ENCODE measurements at places on chromosomes 6 and 20.
A peak's percentile ranks its signal among the peaks of the same experiment; 100 is the strongest.

GRCh38 chr6:138657065-138657425, 116.5 kb upstream of the CCDC28A start:
- peaks cover 19% of the 10 kb centered on the region for H3K27me3 ChIP-seq
- H3K27ac ChIP-seq = no peak overlapping the region
- no peak for DNase-seq

GRCh38 chr20:35767683-35768481, 3.9 kb upstream of the PHF20 start:
- H3K4me1 ChIP-seq = peaks cover 24% of the 10 kb centered on the region
- peak; percentile 59 for DNase-seq
- H3K27ac ChIP-seq = peak overlapping the region; percentile 98
- peak overlapping the region; percentile 89 for H3K4me3 ChIP-seq
- H3K36me3 ChIP-seq = peaks cover 6% of the 10 kb centered on the region
- no peaks in the 10 kb centered on the region for H3K27me3 ChIP-seq

- H3K27ac ChIP-seq = no peak overlapping the region
- no peak for DNase-seq
- H3K4me3 ChIP-seq = no peak overlapping the region
These were observed 10.9 kb downstream of the EDN1 start for GRCh38 chr6:12301018-12301417.

GRCh38 chr20:2795451-2795850, 5.0 kb downstream of the CPXM1 start:
- no peak for DNase-seq
- H3K4me3 ChIP-seq = no peak overlapping the region
- peaks cover 2% of the 10 kb centered on the region for H3K36me3 ChIP-seq
- H3K4me1 ChIP-seq = peaks cover 7% of the 10 kb centered on the region
- no peak overlapping the region for H3K27ac ChIP-seq

- H3K27ac ChIP-seq = no peak overlapping the region
- DNase-seq = no peak
- H3K4me1 ChIP-seq = no peaks in the 10 kb centered on the region
- H3K36me3 ChIP-seq = no peaks in the 10 kb centered on the region
These were observed 152.0 kb downstream of the TSHZ2 start for GRCh38 chr20:53124075-53124551.

All from T-helper 2 cell treated with Interferon-gamma antibody and Interleukin-4, amounts not matched to agents 5 μg/mL and 100 μg/mL, for 36 hours (primary cell).